ENCODE measurements at places on chromosomes 1 and 21.

DNA sequence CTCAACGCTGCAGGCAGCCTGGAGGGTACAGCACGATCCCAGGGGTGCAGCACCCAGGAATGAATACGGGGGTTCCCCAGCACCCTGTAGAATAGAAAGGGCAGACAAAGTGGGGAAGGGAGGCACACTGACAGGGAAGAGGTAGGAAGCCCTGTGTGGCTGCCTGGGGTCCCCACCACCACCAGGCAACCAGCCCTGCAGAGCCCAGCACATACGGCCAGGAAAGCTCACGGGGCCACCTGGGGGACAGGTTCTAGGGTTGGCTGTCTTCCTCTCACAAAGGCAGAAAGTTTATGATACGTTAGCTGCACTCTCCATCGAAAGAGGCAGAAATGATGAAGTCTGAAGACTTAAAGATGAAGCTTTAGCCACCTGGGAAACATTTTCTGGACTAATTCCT is 52.5 kb downstream of the ARHGEF16 start:
- no peak for DNase-seq

- no peak for DNase-seq
Measured at GRCh38 chr1:196651637-196652215, at the start of gene CFH. Gene CFH (plus strand): TSS chr1:196652043. CDS start chr1:196652118, 75 bp downstream.

DNA sequence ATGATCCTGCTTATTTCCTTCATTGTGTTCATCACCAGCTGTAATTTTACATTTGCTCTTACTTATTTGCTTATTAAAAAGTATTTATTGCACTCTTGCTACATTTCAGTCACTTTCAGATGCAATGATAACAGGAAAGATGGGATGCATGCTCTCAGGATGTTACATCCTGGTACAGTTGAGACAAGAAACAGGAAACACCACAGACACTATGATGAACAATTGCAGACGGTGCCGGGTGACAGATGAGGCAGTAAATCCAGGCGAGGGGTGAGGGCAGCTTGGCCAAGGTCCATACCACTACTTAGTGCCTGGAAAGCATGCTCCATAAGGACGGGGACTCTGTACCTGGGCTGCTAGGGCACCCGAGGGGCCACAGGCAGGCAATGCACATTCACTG is 156.6 kb upstream of the RAB4A start:
- no peak for DNase-seq

- DNase-seq, result no peak
Measured at GRCh38 chr1:162541619-162542141, 19.8 kb upstream of the UAP1 start.

DNA sequence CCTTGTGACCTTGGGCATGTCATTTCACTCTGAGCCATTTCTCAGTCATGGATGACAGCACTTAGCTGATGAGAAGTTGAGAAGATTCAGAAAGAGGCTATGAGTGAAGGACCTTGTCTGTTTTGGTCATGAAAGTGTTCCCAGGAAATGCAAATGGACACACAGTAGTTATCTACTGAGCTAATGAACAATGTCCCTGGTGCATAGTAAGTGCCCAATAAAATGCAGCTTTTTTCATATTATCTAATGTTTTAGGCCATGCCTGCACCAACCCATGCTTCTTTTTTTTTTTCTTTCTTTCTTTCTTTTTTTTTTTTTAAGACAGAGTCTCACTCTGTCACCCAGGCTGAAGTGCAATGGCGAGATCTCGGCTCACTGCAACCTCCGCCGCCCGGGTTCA is 44.4 kb upstream of the EPB41 start:
- DNase-seq, result no peak

GRCh38 chr1:226845624-226846023 is 24.8 kb upstream of the PSEN2 start:
- DNase-seq, result no peak

- DNase-seq, result no peak
Measured at GRCh38 chr1:221794079-221794670, 52.3 kb upstream of the DUSP10 start.

GRCh38 chr1:78267513-78268218 is 221.9 kb downstream of the GIPC2 start:
- no peak for DNase-seq

- DNase-seq, result no peak
Measured at GRCh38 chr1:190289897-190290296, 187.8 kb downstream of the BRINP3 start.

DNA sequence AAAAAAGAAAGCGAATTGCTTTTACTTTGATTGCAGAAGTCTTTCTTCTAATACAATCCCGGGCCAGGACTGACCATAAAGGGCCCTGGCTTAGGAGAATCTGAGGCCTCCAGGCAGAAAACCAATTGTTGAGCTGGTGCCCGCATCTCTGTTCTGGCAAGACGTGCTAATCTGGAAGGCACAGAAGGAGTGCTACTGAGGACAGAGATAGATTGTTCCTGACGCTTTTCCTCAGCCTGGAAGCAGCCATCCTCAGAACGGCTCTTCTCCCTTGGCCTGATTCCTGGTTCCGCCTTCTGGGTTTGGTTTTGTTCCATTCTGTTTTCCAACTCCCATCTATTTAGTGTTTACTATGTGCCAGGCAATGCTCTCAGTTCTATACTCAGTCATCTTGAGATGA is 44.8 kb upstream of the SPOCD1 start:
- no peak for DNase-seq

DNA sequence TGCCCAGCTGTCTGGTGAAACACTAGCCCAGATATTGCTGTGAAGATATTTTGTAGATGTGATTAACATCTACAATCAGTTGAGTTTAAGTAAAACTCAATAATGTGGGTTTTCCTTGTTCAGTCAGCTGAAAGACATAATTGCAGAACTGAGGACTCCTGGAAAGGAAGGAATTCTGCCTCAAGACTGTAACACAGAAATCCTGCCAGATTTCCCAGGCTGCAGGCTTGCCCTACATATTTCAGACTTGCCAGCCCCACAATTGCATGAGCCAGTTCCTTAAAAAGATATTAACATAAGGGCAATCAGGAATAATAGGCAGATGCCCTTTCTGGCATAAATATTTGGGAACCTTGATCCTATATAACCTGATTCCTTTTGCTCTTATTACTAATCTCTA is 14.2 kb upstream of the NIBAN1 start:
- DNase-seq, result no peak

DNA sequence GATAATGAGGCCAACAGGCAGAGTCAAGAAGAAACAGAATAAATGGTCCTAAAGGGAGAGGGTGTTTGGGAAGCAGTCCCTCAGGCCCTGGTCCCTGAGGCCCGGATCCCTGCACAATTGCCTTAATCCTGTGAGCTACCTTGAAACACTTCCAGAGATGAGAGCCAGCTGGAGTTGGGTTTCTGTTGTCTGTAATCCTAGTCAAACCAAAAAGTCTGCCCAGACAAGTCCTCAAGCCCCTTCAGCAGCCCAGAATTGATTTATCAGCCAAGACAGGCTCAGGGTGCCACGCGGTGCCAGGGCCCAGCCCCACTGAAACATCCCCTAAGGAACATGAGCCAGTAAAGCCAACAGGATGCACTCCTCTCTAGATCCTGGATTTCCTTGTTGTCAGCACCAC is 16.4 kb upstream of the CLSTN1 start:
- DNase-seq, result no peak

- no peak for DNase-seq
Measured at GRCh38 chr1:61279570-61279969, 197.2 kb downstream of the NFIA start.

DNA sequence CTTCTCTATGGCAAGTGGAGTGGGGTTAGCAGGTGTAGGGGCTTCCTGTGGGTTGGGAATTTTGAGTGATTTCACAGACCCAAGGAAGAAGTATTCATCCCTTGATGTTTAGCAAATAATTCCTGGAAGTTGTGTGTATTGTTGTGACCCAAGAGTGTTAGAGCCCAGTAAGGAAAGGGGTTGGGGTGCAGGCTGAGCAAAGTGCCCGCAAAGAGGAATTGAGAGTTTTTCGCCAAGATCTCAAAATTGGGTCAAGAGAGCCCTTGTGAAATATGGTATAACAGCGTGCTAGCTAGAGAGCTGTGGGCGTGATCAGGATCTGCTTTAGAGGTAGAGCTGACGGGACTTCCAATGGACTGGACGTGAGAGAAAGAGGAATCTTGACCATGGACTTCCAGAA is 73.0 kb upstream of the LAPTM5 start:
- DNase-seq, result no peak

DNA sequence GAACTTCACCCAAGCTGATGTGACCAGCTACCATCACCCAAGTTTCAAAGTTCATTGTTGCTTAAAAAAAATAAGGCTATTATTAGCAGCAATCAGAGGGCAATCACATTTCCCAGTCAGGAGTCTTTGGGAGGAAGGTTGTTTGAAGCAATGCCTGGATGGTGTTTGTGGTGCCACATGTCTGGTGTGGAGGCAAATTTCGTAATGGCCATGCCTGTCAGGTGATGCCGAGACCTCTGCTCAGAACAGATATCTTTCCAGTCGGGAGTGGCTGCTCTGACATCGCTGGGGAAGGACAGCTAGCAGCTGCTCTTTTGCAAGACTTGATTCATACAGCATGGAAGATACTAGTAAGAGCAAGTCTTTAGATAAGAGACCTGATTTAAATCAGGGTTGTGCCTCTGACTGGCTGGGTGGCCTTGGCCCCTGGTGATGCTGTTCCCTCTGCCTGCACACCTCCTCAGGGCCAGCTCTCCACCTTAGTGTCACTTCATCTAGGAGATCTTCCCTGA is 187.8 kb upstream of the JUN start:
- DNase-seq, result no peak

GRCh38 chr1:228687587-228687986 is 47.7 kb upstream of the RHOU start:
- DNase-seq, result no peak

GRCh38 chr1:211612786-211613107 is 33.8 kb upstream of the SLC30A1 start:
- DNase-seq, result no peak

GRCh38 chr1:211642870-211643269 is 32.6 kb downstream of the NEK2 start:
- DNase-seq, result no peak

DNA sequence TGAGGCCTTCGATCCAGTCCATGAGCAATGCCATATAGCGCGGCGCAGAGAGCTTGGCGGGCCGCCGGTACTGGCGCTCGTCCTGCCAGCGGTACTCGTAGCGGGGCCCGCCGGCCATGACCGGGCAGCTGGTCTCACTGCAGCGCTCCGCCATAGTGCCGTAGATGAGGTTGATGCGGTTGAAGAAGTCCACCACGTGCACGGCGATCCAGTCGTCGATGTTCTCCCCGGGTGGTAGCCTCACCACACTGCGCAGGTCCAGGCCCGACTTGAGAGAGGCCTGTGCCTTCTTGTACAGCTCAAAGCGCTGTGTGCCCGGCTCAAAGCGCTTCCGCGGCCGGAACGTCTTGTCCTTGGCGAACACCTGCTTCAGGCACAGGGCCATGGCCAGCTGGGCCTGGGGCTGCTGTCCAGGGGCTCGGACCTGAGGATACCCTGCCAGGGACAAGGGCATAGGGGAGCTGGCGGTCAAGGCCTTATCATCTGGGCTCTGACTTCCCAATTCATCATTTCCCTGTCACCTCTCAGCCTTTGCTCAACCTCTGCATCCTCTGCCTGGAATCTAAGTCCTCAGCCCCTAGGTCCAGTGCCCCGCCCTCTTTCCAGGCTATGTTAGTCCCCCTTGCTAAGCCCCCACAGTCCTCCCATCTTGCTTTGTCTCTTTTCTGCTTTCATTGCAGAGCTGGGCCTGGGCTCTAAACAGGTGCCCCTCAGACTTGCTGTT is 3.5 kb downstream of the MOB3C start:
- no peak for DNase-seq

DNA sequence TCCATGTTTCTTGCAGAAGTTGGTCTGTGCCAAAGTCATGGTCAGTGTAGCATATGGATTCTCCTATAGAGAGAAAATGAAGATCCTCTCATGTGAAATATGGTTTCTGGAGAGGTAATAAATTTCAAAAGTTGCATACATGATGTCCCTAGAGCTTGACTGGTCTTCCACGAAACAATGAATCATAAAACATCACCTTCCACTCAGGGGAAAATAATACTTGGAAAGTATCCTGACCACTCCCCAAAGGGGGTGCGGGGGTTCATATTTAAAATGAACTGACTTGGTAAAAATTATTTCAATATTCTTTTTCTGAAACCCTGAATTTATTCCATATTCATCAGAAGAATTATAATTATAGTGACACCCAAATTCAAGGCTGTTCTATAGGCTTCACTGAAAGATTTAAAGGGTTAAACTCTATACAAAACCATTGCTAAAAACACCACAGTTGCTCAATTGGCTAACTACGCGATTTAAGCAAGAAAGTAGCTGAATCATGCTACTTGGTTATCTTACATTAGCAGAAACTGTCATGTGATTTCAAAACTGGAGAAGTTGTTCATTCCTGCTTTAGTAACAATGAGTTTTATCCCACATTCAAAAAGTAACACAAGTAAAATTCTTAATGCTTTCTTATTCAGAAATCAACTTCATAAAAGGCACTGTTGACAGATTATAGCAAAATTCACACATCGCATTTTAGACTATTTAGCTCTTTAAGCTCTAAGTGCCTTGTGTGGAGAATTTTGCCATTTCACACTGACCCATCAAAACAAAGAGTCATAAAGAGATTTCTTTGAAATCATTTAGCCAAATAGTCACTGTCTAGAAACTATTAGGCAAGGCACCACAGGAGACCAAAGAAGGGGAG is 5.3 kb downstream of the CREG1 start:
- DNase-seq, result no peak

- no peak for DNase-seq
Measured at GRCh38 chr1:3886106-3886670, 13.9 kb downstream of the C1orf174 start.

DNA sequence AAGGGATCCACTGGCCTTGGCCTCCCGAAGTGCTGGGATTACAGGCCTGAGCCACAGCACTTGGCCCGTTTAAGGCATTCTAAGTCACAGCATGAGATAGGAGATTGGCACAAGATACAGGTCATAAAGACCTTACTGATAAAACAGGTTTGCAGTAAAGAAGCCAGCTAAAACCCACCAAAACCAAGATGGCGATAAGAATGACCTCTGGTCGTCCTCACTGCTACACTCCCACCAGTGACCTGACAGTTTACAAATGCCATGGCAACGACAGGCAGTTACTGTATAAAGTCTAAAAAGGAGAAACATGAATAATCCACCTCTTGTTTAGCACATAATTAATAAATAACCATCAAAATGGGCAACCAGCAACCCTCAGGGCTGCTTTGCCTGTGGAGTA is 33.3 kb upstream of the RCC2 start:
- no peak for DNase-seq

GRCh38 chr1:202952818-202953217 is 5.3 kb downstream of the ADIPOR1 start:
- no peak for DNase-seq

GRCh38 chr1:198876371-198876871 is 237.6 kb downstream of the PTPRC start:
- no peak for DNase-seq

- no peak for DNase-seq
Measured at GRCh38 chr1:39001516-39002421, 10.7 kb downstream of the AKIRIN1 start.
